ENCODE measurements at places on chromosomes 13 and 19.

DNA sequence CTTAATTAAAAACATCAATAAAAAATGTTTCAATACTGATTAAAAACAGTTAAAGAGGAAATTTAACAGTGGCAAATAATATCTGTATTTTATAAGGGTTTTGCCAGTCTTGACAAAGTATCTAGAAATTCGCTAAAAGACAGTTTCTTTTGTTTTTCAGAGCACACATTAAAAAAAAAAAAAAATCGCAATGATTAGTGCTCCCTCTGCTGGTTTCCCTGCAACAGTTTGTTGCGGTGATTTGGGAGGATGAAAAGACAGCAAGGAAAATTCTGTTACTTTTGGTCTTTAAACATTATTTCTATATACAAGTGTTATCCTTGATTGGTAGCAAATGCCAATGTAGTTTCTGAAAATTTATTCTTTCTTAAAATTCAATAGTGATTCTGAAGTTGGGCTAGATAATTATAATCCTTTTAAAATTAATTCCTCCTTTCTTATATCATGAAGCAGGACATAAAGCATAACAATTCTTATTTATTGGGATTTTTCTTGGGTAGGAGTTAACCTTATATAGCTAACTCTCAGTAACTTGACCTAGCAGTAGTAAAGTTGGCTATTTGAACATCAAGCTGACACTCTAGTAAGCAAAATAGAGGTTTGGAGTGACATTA is 23.1 kb upstream of the SPRY2 start:
- no peak for DNase-seq

- DNase-seq = no peak
Measured at GRCh38 chr13:26372747-26373146, 118.8 kb downstream of the CDK8 start.

DNA sequence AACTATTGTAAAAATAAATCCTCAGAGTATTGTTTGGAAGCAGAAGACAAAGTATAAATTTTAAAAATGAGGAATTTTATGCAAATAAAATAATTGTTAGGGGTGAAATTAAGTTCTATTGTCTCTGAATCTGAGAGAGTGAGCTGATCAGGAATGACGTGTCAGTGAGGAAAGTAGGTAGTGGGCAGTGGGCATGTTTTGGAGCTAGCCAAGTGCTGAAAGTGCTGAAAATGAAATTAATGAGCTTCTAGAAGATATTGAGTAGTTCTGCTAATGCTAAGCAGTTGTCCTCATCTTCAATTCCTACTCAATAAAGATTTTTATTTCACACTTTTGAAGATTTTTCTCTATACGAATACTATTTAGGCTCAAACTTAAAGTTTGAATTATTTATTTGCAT is 1167.8 kb upstream of the PCDH20 start:
- DNase-seq = no peak

- DNase-seq = no peak
Measured at GRCh38 chr13:35964011-35964862, 166.9 kb downstream of the DCLK1 start.

- no peak for DNase-seq
Measured at GRCh38 chr19:57068921-57069697, 50.7 kb upstream of the USP29 start.

DNA sequence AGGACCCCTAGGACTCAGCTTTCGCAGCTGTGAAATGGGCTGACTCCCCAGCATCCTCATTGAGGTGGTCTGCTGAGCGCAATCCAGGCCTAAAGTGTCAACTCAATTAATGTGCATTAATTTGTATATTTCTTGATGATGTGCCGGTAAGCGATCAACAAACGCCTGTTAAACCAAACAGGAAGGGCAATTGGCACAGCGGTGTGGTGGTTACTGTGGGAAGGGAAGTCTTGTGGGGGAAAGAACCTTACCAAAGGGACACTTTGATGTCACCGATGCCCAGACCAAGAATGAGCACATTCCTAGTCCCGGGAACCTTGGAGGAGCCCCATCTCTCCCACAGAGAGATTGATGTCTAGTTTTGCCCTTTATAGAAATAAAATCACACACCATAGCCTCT is 1.6 kb downstream of the JAK3 start:
- DNase-seq = no peak

DNA sequence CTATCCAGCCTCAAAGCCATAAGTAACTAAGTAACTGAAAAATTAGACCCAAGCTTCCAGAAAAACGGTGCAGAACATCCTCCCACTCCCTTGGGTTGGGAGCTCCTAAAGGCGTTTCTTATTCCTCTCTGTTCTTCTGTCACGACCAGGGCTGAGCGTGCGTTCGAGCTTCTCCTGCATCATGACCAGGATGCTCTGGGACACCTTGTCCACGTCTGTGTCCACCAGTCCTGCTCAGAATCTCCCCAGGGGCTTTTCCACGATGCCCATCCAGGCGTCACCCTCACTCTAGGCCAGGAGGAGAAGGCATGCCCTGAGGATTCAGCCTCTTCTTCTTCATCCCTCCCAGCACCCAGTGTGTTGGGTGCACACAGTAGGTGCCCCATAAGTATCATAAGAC is 37.8 kb upstream of the GAS6 start:
- no peak for DNase-seq

- no peak for DNase-seq
Measured at GRCh38 chr13:65710514-65710913, 1519.6 kb downstream of the PCDH9 start.

- no peak for DNase-seq
Measured at GRCh38 chr13:113058988-113059850, 46.4 kb upstream of the F7 start.
